NCI-H1436 treated with DMSO at 0.1 percent for 48 hours (cell line): ENCODE measurements at places on chromosomes 16 and 17.

DNA sequence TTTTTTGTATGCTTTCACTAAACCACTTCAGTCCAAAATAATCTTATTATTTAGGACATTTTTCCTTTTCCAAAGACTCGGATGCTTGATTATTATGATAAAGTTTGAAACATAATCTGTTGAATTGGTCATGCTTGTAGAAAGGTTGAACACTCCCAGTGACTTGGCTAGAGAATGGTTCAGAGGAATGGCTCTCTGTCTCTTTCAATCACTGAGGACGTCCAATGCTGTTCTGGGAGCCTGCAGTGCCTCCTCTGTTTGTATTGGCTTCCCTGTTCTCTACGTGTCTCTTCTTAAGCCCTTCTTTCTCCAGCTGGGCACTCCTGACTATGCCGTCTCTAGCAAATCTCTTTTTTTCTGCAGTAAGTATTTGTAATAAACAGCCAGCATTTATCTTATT is 369.0 kb upstream of the DYNLRB2 start:
- no peak for DNase-seq

- DNase-seq = no peak
These were observed 9.0 kb downstream of the CRK start for GRCh38 chr17:1447052-1447451.

GRCh38 chr17:55661256-55661758 is 61.4 kb downstream of the TMEM100 start:
- DNase-seq = no peak

- DNase-seq = no peak
These were observed 30.6 kb downstream of the C16orf74 start for GRCh38 chr16:85720302-85720637.

GRCh38 chr17:78485290-78486168 is 91.7 kb downstream of the DNAH17 start:
- DNase-seq = no peak

- DNase-seq = no peak
These were observed 49.6 kb downstream of the ANKFY1 start for GRCh38 chr17:4214157-4214556.

- DNase-seq = no peak
These were observed 70.5 kb upstream of the GNG13 start for GRCh38 chr16:870856-871561.

- DNase-seq = no peak
These were observed 19.2 kb downstream of the CYB561 start for GRCh38 chr17:63426917-63427308.

GRCh38 chr16:23595246-23595950 is 718 bp downstream of the NDUFAB1 start:
- no peak for DNase-seq

DNA sequence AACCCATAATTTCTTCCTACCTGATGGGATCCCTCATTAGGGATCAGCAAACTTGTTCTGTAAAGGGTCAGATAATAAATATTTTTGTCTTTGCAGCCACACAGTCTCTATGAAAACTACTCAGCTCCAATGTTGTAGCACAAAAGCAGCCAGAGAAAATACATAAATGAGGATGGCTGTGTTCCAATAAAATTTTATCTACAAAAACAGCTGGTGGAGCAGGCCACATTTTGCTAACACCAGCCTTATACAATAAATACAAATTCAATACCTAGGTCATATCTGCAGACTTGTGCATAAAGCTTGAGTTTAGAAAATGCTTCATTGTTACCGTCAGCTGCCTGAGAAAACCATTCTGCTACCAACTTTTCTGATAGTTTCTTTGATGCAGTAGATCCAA is 38.4 kb upstream of the INTS2 start:
- no peak for DNase-seq

- no peak for DNase-seq
These were observed 12.0 kb downstream of the CA4 start for GRCh38 chr17:60161598-60162330.

DNA sequence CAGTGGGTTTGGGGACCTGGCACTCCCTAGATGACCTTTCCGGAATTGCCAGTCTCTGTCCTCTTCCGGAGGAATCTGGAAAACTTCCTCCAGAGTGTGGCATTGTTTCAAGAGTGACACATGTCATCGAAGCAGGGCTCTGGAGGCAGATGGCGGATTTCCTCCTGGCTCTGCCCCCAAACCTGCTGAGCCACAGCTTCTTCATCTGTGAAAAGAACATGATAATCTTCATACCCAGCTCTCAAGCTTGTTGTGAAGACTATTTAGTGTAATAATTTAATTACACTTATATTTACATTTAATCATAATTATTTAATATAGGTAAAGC is 19.7 kb upstream of the TEX2 start:
- DNase-seq = no peak

DNA sequence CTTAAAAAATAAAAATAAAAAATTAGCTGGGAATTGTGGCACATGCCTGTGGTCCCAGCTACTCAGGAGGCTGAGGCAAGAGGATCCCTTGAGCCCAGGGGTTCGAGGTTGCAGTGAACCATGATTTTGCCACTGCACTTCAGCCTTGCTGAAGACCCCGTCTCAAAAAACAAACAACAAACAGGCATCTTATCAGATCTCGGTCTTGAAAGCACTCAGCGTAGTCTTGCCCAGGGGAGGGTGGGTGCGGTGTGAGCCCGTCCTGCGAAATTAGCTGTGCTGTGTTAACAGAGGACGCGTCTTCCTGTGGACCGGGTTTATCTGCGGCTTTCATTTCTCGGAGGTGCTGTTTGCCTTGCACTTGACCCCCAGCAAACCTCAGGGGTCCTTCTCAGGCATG is 5.4 kb downstream of the GAA start:
- no peak for DNase-seq

DNA sequence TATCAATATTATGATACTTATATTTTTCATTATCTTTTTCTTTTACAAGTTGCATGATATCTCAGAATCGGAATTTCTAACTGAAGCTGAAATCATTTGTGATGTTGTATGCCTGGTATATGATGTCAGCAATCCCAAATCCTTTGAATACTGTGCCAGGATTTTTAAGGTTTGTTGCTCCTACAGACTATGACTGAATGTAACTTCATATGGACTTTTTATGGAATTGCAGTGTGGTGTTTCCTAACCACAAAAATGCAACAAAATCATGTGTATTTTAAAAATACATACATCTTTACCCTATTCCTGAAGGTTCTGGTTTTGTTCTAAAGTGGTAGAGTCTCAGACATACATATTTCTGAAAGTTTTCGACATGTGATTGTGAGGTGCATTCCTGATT is 58.8 kb upstream of the RHBDL3 start:
- no peak for DNase-seq

DNA sequence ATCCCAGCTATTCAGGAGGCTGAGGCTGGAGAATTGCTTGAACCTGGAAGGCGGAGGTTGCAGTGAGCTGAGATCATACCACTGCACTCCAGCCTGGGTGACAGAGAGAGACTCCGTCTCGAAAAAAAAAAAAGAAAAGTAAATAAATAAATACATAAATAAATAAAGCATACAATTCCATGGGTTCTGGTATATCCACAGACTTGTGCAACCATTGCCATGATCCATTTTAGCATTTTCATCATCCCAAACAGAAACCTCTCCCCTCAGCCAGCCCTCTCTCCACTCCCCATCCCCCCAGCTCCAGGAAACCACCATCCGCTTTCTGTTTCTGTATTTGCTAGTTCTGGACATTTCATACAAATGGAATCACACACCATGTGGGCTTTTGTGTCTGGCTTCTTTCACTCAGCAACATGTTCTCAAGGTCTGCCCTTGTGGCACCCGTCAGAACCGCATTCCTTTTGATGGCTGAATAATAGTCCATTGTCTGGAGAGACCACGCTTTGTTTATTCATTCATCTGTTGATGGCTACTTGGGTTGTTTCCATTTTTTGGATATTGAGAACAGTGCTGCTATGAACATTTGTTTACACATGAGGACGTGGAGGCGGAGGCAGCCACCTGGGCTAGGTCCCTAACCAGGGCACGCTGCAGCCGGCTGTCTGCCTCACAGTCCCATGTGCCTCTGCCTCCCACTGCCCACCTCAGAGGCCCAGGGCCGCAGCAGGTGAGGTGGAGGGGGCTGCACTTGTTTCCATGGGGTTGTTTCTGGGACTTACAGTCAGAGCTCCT is 76.2 kb downstream of the NT5M start:
- DNase-seq = no peak
